ENCODE measurements at places on chromosomes 11 and 22.

DNA sequence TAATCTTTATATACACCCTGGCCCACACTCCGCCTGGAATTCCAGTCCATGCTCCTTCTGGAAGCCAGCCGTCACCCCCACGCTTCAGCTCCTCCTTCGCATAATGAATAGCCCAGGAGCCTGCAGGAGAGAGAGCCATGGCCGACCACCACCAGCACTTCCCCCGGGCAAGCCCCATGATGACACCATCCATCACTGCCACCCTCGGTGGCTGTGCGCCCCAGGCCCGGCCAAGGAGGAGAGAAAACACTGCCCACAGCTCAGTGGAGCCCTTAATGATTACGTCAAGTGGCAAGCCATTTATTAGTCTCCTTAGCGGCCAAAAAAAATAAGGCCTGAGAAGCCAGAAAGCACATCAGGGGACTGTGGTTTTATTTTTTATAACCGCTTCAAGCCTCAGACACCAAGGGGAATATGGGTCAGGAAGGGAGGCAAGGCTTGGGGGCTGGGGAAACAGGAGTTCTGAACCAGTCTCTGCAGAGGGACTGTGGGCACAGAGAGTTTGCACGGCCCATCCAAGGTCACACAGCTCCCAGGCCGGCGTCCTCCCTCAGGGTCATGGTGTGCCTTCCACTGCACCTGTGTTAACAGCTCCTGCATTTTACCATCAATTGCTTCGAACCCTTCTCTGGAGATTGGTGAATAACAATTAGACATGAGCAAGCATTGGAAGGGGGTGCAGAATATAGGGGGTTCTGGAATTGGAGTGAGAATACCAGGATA is 134.3 kb downstream of the MN1 start:
- no peak for DNase-seq

- no peak for DNase-seq
Measured at GRCh38 chr11:93807980-93808379, 23.9 kb downstream of the MED17 start.

DNA sequence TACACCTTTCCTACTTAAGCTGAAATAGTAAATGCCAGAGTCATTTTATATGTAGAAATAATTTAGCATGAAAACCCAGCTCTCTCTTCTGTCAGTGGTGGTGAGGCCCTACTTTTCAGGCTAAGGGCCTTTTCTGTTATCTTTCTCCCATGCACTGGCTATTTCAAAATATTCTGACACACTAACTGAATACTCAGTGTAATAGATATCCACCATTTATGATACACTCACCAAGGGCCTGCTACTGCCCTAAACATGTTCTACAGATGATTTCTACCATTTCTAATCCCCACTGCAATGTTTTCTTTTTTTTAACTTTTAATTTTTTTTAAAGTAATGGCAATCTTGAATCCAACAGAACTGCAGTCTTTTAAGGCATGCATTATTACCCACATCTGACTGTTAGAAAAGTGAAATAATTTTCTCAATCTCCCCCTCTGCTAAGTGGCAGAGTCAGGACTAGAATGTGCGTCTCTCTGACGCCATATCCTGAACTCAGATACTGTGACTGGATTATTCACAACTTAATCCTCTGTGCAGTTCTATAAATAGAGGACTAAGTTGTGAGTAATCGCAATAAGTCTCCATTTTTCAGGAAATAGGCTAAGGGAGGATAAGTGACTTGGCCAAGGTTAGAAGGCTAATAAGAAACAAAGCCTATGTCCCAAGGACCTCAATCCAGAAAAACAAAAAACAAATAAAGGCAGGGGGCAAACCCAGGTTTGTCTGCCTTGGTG is 44.0 kb downstream of the GRAMD1B start:
- no peak for DNase-seq

DNA sequence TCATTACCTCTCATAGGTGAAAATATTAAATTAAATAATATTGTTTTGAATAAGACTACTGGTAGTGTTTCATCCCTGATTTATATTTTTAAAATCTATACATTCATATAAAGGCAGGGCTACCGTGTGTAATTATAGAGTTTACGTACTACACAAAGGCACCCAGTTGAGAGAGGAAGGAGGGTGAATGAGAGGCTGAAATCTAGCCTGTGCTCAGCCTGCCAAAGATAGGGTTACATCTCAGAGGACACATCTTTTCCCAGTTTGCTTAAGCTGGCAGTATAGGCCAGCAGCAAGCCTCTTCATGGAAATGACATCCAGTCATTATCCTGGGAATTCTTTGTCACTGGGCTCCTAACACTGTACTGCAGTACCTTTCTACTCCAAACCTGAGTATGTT is 7.5 kb upstream of the B3GNT6 start:
- DNase-seq = no peak

GRCh38 chr22:42342426-42343120 is 72.1 kb upstream of the TCF20 start:
- no peak for DNase-seq

DNA sequence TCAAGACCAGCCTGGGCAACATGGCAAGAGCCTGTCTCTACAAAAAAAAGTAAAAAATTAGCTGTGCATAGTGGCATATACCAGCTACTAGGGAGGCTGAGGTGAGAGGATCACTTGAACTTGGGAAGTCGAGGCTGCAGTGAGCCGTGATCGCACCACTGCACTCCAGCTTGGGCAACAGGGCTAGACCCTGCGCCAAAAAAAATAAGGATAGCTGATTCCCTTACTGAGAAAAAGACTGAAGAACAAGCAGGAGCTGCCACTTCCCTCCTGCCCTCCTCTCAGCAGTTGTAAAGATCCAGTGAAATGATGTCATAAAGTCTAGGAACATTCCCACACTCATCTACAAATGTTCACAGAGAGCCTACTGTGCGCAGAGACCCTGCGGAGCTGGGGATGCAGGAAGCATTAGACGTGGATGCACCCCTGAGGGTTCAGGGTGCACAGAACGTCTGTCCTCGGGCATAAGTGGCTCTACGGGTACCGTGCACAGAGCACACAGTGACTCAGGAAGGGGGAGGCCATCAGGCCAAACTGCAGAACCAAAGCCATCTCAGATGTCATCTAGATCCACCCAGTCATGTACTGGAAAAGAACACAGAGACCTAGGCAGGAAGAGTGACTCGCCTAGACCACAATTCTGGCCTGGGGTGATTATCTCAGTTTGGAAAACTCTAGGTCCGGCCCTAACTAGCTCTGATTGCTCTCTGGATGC is 11.7 kb downstream of the SEC14L2 start:
- DNase-seq = no peak

DNA sequence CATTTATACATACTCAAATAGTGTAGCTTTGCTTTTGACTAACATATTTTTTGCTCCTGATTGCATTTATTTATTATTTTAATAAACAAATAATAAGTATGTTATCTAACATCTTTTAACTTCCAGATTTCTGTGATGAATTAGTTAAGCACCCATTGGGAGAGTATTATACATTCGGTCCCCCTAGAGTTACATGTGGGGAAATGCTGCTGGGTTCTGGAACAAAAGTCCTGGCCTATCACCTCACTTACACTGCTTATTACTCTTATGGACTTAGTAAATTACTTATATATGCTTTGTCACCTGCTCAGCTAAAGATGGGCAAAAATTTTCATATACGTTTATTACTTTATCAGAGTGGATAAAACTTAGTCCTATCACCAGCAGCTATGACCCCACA is 1163.0 kb downstream of the FAM181B start:
- DNase-seq = no peak

Measured in HL-60 (cell line).